ENCODE measurements at places on chromosomes 5 and 9.

GRCh38 chr5:41908374-41909079 lies 4.4 kb downstream of the RIMOC1 start:
- DNase-seq, result no peak

- DNase-seq, result no peak
Measured at GRCh38 chr5:167245868-167246267, 1045.6 kb upstream of the WWC1 start.

DNA sequence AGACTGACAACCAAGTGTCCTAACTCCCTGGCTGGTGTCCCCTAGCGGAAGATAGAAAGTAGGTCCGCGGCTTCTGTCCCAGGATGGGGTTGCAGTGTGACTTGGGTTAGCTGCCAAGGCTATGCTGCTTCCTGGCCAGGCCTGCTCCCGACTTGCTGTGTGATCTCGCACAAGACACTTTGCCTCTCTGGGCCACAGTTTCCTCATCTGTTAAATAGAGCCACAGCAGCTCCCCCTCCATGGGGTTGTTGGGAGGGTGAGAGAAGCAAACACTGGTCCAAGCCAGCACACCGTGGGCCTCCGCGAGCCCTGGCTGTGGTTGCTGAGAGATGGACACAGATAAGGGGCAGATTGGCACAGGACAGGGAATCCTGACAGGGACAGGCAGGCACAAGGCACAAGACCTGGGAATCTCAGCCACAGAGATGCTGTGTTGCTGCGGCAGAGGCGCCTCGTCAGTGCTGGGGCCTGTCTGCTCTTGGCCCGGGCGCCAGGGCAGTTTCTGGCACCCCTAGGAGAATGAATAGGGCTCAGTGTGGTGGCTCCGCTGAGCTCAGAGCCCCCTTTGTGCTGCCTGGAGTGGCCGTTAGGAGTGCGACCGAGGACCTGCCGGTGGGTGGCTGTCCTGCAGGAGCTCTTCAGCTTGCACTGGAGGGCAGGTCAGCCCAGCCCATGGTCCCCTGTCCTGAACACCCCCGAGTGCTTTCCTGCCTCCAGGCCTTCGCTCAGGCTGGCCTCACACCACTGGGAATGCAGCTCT lies 1.8 kb upstream of the SH2D3C start:
- no peak for DNase-seq

DNA sequence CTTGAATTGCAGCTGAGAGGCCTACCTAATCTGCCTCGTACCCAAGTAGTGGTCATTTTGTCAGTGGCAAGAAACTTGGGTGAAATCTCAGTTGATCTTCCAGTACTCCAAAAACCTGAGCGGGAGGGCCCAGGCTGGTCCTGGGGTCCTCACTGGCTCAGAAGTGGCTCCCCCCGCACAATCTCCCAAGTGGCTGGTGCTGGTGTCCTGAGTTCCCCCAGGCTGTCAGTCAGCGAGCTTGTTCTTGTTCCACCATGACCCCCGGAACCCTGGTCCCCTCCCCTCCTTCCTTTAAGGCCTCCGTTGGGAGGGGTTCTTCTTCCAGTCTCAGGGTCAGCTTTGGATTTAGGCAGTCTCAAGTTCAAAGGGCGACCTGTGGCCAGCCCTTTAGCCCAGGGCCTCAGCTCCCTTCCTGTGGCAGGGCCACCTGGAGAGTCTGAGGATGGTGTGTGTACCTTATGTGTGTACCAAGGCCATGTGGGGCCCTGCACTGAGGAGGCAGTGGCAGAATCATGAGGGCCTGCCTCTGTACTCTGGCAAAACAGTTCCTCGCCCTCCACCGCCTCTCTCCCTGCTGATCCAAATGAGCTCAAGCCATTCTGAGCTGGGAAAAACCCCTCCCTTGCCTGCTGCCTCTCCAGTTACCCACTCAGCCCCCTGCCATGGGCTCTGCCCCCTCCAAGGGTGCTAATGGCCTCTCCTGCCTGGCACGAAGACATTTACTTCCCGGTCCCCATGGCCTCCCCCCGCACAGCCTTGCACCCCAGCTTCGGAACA lies 4.5 kb upstream of the DBN1 start:
- DNase-seq, result no peak

DNA sequence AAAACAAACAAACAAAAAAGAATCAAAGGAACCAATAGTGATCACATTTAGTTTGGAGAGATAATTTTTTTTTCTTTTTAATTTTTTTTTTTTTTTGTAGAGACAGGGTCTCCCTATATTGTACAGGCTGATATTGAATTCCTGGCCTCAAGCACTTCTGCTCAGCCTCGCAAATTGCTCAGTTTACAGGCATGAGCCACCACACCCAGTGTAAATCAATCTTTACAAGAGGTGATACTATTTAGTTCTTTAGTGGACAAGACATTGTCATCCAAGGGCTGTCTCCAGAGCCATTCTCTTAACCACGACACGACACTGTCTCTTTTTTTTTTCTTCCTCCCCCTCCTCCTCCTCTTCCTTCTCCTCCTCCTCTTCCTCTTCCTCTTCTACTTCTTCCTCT lies 29.6 kb downstream of the ERAP2 start:
- no peak for DNase-seq

DNA sequence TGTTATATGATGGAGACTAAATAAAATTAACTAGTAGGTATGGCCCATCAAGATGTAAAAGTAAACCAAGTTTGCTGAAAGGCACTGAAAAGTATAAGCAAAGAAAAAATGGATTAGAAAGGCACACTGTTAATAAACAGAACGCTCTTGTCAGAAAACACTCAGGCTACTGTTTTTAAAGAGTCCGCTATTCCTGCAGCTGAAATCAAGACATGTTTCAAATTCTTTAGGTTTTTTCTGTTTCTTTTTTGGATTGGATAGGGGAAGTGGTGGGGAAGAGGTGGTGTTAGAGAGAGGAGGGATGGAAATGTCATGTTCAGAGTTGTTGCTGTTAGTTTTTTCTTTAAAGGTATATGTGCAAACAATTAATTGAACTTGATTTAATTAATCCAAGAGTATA lies 17.5 kb downstream of the OSTF1 start:
- no peak for DNase-seq

GRCh38 chr9:114937516-114937915 lies 7.1 kb upstream of the TNFSF8 start:
- no peak for DNase-seq

DNA sequence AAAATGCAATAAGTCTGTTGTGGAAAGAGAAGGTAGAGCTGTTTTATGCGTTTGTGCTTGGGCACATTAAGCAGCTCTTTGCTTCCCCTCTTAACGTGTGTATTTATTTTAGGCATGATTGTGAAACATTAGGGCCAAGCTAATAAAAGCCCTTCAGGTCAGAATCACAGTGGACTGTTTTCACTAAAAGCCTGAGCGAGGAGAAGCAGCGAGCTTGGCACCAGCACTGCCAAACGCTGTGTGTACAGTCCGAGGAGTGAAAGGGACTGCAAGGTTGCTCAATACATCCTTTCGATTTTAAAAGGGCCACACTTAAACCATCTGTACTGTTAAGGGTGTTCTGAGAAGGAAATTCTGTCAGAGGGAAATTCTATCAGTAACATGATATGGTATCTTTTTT lies 107.2 kb upstream of the CKMT2 start:
- no peak for DNase-seq

- DNase-seq, result no peak
Measured at GRCh38 chr5:9739135-9739534, 109.0 kb upstream of the TAS2R1 start.

DNA sequence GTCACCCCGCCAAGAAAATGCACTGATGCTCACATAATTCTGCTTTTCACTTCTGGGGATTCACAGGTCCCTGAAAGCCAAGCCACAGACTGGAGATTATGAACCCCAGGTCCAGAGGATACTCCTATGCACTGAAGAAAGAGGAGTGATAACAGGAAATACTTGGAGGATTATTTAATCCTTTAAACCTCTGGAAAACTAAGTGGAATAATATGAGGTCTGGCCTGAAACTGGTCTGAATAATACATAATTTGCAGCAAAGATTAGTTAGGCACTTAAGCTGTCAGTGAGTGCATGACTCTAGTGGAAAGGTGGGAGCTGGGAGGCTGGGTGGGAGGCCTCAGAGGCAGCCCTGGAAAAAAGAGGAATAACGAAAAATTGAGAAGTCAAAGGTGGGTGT lies 45.7 kb downstream of the MARCHF3 start:
- DNase-seq, result no peak

- DNase-seq, result no peak
Measured at GRCh38 chr5:41600731-41601130, 90.3 kb upstream of the PLCXD3 start.

- no peak for DNase-seq
Measured at GRCh38 chr5:64690417-64691151, at the start of gene SHISAL2B. Gene SHISAL2B, plus strand, starts transcription at chr5:64690503. Its CDS starts 121 bp downstream, at chr5:64690624.
